ENCODE measurements at places on chromosomes 4 and X.

GRCh38 chrX:155048977-155049619 lies 21.8 kb downstream of the CMC4 start:
- DNase-seq, result peak; percentile 46

- DNase-seq, result no peak
These were observed 270.3 kb upstream of the HS3ST1 start for GRCh38 chr4:11698846-11699590.

- no peak for DNase-seq
These were observed 287.9 kb downstream of the PPP1R2C start for GRCh38 chrX:42490111-42490510.

DNA sequence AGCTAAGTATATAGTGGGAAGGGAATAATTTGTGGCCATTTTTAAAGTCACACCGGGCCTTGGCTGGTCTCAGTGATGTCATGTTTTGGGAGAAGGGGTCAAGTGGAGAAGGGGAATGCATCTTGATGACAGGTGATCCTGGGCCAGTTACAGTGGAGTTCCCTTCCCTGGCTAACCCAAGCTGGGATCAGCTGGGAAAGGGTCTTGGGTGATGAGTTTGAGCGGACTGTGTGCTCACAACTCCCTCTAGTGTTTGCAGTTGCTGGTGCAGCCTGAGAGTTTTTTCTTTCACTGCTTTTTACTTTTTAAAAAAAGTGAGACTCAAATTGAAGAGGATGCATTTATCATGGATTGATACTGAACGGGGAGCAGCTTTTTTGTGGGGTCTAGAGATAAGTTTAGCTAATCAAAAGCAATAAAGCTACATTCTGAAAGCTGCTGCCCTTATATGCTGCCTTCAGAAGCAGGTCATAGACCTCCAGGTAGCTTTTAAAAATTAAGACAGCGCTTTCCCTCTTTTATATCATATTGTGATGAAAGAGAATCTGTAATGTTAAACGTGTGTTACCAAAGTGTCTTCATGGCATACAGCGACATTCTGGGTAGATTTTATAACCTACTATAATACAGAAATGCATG lies 164.7 kb downstream of the DCLK2 start:
- DNase-seq, result peak; percentile 28

DNA sequence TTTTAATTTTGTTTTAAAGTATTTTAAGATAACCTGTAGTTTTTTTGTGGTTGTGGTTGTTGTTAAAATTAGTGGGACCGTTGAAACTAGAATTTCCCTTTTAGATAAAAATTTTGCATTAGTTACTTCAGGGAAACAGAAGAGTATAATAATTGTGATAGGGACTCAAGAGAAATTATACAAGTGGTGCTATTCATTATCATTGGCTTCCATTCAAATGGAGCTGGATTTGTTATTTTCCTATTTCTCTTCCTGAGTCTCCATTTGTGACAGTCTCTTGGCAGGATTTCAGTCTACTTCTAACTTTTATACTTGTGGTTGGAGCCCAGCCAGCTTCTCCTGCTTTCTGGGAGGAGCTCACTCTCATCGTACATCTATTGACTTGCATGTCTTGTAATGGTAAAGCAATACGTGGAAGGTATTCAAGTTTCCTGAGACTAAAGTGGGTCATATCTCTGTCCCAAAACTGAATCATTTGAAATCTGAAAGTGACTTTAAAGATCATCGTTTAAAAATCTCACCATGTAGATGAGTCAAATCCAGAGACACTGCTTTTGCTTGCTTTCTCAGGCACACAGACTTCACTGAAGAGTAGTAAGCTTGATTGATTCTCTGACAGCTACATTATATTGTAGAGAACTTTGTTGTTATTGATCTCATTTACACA lies 155.8 kb downstream of the RPA4 start:
- peak; percentile 75 for DNase-seq

DNA sequence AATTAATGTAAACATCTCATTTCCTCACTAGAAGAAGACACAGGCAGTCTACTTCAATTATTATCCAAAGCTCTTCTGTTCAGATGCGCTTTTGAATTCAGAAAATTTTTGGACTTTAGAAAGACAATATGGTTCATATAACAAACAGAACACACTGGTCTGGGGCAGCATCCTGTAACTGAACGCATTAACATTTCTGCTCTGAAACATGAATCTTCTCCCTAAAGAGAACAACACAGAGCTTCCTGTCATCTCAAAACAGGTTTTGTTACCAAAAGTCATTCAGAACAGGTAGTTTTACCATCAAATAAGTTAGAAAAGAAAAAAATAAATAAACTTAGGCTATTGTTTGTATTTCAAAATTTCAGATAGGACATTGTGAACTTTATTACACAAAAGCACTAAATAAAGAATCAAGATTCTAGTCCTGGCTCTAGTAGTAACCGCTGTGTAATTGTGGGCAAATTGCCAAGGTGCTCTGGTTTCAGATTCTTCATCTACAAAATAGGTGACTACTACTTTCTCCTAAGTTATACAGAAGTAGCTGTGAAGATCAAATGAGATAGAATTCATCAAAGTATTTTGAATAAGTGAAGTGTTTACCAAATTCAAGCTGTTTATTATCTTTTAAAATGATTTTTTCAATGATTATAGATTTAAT lies 252.3 kb upstream of the RASGEF1B start:
- DNase-seq, result no peak

DNA sequence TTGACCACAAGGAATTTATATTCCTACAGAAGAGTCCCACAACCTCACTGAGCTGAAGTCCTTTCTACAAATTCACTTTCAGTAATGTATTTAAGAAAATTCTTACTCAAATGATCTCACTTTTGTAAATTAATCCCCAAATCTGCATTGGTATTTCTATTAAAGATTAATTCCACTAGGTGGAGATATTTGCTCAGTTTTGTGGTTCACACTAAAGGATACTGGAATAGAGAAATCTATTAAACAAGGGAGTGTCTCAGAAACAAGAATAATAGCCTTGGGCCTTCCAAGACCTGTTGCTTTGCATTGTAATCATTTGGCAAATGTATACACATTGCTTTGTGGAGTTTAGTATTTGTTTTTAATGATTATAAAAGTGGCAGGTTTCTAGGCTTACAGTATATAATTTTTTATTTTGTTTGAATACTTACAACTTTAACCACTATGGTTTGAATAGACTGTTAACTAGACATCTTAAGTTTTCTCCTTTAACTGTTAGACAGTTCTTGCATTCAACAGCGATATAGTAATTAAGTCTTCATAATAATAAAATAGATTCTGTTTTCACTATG lies 25.9 kb downstream of the CFAP299 start:
- DNase-seq, result peak; percentile 8

DNA sequence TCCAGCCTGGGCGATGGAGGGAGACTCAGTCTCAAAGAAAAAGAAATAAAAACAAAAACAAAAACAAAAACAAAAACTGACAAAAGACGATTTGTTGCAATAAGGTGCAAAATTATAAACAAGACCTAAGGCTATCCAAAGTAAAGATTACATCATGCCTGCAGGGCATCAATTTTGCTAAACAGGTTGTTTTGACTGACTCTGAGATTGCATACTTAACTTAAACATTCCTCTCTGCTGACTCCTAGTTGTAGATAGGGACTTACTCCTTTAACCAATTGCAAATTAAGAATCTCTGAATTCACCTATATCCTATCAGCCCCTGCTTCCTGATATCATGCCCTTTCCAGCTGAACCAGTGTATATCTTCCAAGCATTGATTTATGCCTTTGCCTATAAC lies 2687.3 kb downstream of the PCDH7 start:
- no peak for DNase-seq

DNA sequence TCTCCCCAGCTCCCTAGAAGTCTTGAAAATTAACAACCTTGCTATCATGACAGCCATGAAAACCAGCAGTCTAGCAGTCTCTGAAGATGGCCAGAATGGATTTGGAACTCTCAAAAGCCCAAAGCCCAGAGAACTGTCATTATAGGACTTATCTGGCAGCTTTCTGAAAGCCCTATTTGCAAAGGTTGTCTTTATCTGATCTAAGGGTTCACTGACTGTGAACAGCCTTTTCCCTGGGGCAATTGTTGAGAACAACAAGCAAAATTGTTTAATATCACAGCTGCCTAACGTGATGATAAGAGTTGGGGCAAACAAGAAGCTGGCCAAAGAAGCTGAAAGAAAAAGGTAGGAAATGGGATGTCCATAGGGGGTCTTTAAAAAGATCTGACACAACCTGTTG lies 20.9 kb upstream of the KLHL8 start:
- no peak for DNase-seq

DNA sequence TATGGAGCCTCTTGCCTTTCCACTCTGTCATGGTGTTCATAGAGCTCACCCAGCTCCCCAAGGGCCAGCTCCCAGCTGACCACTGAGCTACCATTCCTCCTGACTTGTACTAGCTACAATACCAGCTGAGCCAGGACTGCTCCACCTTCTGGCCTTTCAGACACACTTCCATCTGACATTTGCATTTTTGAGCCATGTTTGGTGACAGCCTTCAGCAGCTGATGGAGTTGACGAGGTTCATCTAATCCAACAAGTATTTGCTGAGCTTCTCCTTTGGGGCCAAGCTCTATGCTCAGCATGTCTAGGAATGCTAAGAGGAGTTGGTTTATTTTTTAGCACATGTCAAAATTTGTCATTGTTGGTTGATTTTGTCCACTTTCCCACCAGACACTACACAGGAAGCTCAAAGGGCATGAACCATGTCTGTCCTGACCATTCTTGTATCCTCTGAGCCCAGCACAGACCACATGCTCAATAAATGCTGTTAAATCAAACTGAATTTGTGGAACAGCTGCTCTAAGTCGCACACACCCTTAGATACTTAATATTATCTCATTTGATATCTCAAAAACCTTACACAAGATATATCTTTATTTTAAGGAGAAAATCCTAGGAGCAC lies 142.6 kb upstream of the PPARGC1A start:
- DNase-seq, result no peak

DNA sequence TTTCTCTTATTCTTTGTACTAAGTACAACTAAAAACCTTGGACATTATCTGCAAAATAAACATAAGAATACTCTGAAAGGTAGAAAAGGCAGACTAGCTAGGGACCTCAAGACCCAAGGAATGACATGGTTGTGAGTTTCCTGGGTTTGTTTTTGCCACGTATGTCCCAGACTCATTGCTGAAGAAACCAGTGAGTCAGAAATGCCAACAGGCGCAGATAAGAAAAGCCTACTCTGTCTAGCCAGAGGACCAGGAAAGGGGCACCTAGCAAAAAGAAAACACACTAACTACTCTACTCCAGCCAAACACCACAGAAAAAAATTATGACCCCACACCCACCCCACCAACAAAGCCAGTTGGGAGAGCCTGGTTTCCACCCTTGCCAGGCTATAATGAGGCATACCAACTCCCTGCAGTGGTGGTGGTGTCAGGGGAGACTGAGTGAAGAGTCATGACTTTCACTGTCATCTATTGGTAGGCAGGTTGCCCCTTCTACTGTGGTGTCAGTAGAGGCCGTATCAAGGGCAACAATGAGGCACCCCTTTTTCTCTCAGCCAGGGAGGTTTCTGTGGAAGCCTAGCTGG lies 10.9 kb downstream of the MTMR1 start:
- no peak for DNase-seq

GRCh38 chr4:165740911-165741310 lies 132.1 kb upstream of the TLL1 start:
- no peak for DNase-seq

DNA sequence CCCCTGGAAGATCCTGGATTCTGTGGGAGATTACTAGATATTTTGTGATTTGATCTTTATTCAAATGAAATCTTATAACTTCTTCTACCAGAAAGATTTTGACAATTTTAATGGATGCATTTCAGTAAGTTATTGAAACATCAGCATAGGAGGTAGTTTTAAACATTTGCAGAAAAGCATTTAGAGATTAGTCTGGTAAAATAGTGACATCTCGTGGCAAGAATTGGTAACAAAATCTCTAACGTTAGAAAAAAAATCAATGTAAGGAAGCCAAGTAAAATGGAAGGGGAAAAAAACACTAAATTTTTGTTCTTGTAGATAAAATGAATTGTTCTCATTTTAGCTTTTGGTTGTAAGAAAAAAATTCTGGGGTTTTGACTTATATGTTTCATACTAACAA lies 73.3 kb downstream of the TASL start:
- DNase-seq, result peak; percentile 30

- no peak for DNase-seq
These were observed 516.7 kb upstream of the SLIT2 start for GRCh38 chr4:19735012-19735411.

DNA sequence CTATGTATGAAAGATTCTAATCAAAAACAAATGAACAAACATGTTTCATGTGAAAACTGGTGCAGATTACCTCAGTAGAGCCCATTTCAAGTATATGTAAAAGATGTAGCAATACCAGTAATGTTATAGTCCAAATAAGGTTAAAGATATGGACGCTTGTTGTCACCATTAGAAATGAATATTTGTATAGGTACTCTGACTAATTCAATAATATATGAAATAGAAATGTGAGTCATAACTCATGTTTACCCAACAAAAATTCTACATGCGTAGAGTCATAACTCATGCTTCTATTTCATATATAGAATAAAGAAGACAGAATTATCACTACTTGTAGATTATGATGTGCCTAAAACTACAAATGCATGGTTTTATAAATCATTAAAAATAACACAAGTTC lies 739.1 kb upstream of the DIAPH2 start:
- no peak for DNase-seq

GRCh38 chr4:94244087-94244828 lies 36.6 kb downstream of the SMARCAD1 start:
- DNase-seq, result no peak

- no peak for DNase-seq
These were observed 73.0 kb upstream of the ZNF518B start for GRCh38 chr4:10530137-10530786.

DNA sequence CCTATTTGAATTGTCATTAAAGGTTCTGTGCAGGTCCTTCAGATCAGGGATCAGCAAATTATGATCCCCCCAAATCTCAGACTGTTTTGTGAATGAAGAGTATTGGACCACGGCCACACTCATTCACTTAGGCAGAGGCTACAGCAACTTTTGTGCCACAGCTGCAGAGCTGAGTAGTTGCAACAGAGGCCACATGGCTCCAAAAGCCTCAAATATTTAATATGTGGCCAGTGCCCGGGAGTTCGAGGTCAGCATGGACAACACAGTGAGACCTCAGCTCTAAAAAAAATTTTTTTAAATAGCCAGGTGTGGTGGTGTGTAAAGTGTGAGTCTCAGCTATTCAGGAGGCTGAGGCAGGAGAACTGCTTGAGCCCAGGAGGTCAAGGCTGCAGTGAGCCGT lies 100.7 kb downstream of the NSUN7 start:
- DNase-seq, result no peak

DNA sequence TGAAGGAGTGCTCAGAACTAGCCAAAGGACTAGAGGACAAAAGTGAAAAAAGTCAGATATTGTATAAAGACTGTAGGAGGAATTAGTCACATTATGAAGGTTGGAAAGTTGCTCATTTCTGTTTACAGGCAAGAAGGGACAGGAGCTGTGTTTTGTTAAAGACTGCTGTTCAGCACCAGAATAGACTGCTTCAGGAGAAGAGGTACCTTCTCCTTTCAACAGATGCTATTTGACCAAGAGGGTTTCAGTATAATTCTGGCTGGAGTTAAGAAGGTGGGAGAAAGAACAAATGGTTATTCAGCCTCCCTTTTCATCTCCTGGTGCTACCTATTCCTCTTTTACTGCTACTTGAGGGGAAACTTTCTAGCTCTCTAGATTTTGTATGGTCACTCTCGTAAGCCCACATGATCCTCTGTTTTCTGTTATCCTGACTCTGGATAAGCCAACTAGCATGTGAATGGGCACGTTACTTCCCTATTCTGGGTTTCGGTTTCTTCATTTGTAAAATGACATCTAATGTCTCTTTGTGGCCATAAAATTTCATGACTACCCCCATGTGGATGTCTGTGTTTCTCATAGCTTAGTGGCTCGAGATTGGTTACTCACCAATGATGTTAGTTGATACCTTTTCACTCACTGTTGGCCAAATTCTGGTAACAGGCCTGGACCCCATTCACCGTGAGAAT lies 68.9 kb downstream of the SH2D1A start:
- DNase-seq, result no peak

All from activated CD4-positive, alpha-beta T cell treated with anti-CD3 and anti-CD28 coated beads, Interleukin-2, Interleukin-4, amounts not matched to agents 100 ng/mL and 50 ng/mL, durations not matched to agents 16 hours and 8 hours (primary cell).